Neural progenitor cell (in vitro differentiated cells): ENCODE measurements at places on chromosomes 5 and 9. TPM values are rescaled to one million over a fixed set of nuclear protein-coding genes. Genes with fewer than 3 reads are reported as not detected.

HACD4 gene
- total RNA-seq: 1.1 and 1.2 TPM in 2 replicates

GRCh38 chr5:115229606-115230005 lies 33.1 kb downstream of the PGGT1B start:
- no peak overlapping the region for H3K4me3 ChIP-seq
- H3K36me3 ChIP-seq: peaks cover 14% of the 10 kb centered on the region
- no peak for DNase-seq
- H3K4me1 ChIP-seq: no peaks in the 10 kb centered on the region

DNA sequence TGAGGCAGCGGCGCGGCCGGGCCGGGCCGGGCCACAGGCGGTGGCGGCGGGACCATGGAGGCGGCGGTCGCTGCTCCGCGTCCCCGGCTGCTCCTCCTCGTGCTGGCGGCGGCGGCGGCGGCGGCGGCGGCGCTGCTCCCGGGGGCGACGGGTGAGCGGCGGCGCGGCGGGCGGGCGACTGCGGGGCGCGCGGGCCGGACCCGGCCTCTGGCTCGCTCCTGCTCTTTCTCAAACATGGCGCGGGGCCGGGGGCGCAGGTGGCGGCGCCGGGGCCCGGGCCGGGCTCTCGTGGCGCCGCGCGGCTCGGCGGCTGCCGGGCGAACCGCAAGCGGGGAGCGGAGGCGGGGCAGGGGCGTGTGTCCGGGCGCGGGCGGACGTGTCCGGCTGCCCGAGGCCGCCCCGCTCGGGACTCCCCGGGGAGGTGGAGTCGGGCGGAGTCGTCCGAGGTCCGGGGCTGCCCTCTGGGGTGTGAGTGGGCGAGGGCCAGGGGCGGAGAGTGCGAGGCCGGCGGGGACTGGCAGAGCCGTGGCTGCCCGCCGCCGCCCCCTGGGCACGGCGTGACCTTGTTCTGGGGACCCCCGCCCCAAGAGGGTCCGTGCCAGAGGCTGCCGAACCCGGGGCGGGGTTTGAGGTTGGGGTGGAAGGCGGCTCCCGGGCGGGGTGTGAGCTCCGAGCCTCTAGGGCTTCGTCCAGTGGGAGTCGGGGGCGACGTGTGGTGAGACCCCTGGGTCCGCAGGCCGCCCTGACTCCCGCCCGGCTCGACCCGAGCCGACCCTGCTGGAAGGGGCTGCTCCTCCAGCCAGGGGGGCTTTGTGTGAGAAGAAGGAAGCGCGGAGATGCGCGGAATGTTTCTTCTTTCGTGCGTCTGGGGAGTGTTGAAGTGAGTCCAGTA lies 485 bp downstream of the TGFBR1 start:
- no peaks in the 10 kb centered on the region for H3K36me3 ChIP-seq
- peaks cover 16% of the 10 kb centered on the region for H3K27me3 ChIP-seq
- H3K4me3 ChIP-seq: peak overlapping the region; percentile 94
- H3K4me1 ChIP-seq: peaks cover 36% of the 10 kb centered on the region
- DNase-seq: peak; percentile 85
- H3K27ac ChIP-seq: peak overlapping the region; percentile 59

GRCh38 chr5:178381921-178382695 lies 149.5 kb upstream of the PHYKPL start:
- no peaks in the 10 kb centered on the region for H3K36me3 ChIP-seq
- H3K27ac ChIP-seq: no peak overlapping the region
- H3K27me3 ChIP-seq: no peaks in the 10 kb centered on the region
- peaks cover 12% of the 10 kb centered on the region for H3K4me1 ChIP-seq
- H3K4me3 ChIP-seq: no peak overlapping the region
- no peak for DNase-seq

- no peak overlapping the region for H3K27ac ChIP-seq
- no peak for DNase-seq
- no peaks in the 10 kb centered on the region for H3K36me3 ChIP-seq
- no peaks in the 10 kb centered on the region for H3K27me3 ChIP-seq
- no peak overlapping the region for H3K4me3 ChIP-seq
These were observed 913.8 kb downstream of the TLE1 start for GRCh38 chr9:80775530-80775929.

SLF1 gene
- total RNA-seq: 32.1 and 48.1 TPM in 2 replicates

DNA sequence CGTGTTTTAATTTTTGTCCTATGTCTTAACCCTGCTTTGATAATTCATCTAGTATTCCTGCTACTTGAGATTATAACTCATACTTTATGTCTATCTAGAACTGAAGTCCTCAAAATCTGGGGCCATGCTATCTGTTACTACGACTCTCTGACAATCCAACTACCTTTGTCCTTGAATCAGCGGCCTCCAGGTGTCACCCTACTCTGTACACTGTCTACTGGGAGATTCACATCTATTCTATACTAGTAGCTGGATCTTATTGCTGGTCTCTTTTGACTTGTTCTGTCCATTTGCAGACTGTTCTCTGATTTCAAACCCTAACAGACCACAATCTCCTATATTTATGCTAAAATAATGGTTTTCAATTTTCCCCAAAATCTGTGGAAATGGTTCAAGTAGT lies 225.5 kb upstream of the ELAVL2 start:
- no peak overlapping the region for H3K4me3 ChIP-seq
- H3K36me3 ChIP-seq: no peaks in the 10 kb centered on the region
- H3K27me3 ChIP-seq: no peaks in the 10 kb centered on the region
- H3K4me1 ChIP-seq: no peaks in the 10 kb centered on the region
- DNase-seq: no peak

- no peak overlapping the region for H3K27ac ChIP-seq
- no peak overlapping the region for H3K4me3 ChIP-seq
- no peaks in the 10 kb centered on the region for H3K27me3 ChIP-seq
- no peaks in the 10 kb centered on the region for H3K36me3 ChIP-seq
- no peaks in the 10 kb centered on the region for H3K4me1 ChIP-seq
These were observed 477.8 kb downstream of the CCDC171 start for GRCh38 chr9:16030528-16031185.

SGCD gene
- under 0.01 TPM in 1 of 2 replicates, not detected in the other for total RNA-seq

GRCh38 chr9:18046068-18046467 lies 427.9 kb upstream of the ADAMTSL1 start:
- H3K4me3 ChIP-seq: no peak overlapping the region
- no peak for DNase-seq
- no peaks in the 10 kb centered on the region for H3K4me1 ChIP-seq
- H3K27ac ChIP-seq: no peak overlapping the region
- no peaks in the 10 kb centered on the region for H3K36me3 ChIP-seq

- no peaks in the 10 kb centered on the region for H3K27me3 ChIP-seq
- peaks cover 4% of the 10 kb centered on the region for H3K4me1 ChIP-seq
- H3K27ac ChIP-seq: no peak overlapping the region
- H3K36me3 ChIP-seq: no peaks in the 10 kb centered on the region
- H3K4me3 ChIP-seq: no peak overlapping the region
These were observed 25.8 kb downstream of the THBS4 start for GRCh38 chr5:80060966-80061365.

DNA sequence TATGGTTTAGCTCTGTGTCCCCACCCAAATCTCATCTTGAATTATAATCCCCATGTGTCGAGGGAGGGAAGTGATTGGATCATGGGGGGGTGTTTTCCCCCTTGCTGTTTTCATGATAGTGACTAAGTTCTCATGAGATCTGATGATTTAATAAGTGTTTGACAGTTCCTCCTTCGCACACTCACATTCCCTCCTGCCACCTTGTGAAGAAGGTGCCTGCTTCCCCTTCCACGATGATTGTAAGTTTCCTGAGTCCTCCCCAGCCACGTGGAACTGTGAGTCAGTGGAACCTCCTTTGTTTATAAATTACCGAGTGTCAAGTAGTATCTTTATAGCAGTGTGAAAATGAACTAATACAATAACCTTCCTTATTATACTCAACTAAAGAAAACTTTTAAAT lies 24.3 kb upstream of the TEX10 start:
- peaks cover 11% of the 10 kb centered on the region for H3K4me1 ChIP-seq
- no peaks in the 10 kb centered on the region for H3K27me3 ChIP-seq
- H3K27ac ChIP-seq: no peak overlapping the region
- DNase-seq: no peak
- no peaks in the 10 kb centered on the region for H3K36me3 ChIP-seq
- H3K4me3 ChIP-seq: no peak overlapping the region

DNA sequence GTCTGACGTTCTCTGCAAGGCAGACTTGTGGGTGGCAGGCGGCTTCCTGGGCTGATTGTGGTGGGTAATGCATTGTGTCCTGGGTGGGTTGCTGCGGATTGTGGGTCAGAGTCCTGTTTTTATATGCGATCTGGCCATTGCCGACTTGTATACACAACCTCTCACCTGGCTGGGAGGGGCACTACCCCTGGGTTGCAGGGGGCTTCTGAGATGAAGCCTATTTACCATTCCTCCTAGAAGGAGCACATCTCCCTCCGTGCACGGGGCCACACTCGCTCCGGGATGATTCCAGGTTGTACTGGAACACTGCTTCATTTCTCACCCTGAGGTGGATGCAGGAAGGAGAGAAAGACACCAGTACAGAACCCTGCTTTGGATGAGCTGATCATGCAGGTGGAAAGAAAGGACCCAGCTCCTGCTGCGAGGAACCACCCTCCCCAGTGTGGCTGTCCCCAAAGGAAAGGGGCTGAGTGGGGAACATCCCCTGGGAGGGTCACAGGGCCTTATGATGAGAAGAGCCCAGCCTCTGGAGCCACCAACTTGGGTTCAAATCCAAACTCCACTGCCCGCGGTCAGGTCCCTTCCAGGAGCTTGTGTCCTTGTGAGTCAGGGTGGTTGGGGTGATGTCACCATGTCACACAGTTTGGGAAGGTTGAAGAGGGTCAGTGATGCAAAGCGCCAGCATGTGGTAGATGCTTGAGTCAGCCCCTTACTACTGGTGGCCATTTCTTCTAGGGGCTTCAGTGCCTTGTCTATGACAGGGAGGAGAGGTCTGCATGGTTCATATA lies 151.8 kb upstream of the COL5A1 start:
- no peak overlapping the region for H3K4me3 ChIP-seq
- no peaks in the 10 kb centered on the region for H3K27me3 ChIP-seq
- DNase-seq: no peak
- no peak overlapping the region for H3K27ac ChIP-seq
- peaks cover 6% of the 10 kb centered on the region for H3K4me1 ChIP-seq

CCL27 gene
- 0.37 and 0.67 TPM in 2 replicates for total RNA-seq

ZNF658 gene
- total RNA-seq: 9.1 and 16.9 TPM in 2 replicates

FBLL1 gene
- 0.19 and 0.34 TPM in 2 replicates for total RNA-seq

DNA sequence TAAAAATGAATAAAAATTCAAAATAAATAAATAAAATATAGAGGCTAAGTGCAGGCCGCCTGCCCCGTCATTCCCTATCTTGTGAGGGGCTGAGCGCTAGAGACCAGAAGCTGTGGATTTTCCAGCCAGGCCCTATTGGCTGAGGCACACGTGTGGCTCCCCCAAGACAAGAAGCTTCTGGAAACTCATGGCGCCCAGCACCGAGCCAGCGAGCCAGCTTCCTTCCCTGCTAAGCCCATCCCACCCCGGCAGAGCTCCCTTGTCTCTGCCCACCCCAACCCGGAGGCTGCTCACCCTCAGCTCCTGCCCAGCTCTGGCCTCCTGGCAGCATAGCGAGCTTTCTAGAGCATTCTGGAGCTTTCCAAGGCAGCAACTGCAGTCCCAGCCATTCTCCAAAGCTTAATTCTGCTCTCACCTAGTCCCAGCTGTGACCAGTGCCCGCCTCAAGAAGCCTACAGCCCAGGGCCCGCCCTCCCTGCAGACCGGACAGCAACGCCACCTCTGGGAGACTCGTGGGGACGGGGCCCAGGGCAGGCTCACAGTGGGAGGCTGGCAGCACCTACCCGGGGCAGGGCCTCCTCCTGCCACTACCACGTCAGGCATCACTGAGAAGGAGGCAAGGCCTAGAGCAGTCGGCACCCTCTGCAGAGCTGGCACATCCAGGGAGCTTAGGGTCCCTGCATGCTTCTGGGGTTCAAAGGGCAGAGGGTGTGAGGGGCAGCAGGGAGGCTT lies 23.2 kb upstream of the TMEM250 start:
- no peaks in the 10 kb centered on the region for H3K36me3 ChIP-seq
- H3K27me3 ChIP-seq: no peaks in the 10 kb centered on the region
- H3K4me3 ChIP-seq: no peak overlapping the region

ADAMTS2 gene
- 1.2 and 3.0 TPM in 2 replicates for total RNA-seq

RASGRF2 gene
- 0.15 and 0.40 TPM in 2 replicates for total RNA-seq

SPATA31A3 gene
- total RNA-seq: not detected in 2 replicates

- no peak for DNase-seq
- no peak overlapping the region for H3K4me3 ChIP-seq
- H3K36me3 ChIP-seq: no peaks in the 10 kb centered on the region
- H3K4me1 ChIP-seq: no peaks in the 10 kb centered on the region
- no peak overlapping the region for H3K27ac ChIP-seq
These were observed 102.3 kb downstream of the RXRA start for GRCh38 chr9:134428559-134428958.

ELOVL7 gene
- total RNA-seq: 2.1 and 5.5 TPM in 2 replicates

- no peaks in the 10 kb centered on the region for H3K27me3 ChIP-seq
- no peaks in the 10 kb centered on the region for H3K36me3 ChIP-seq
- H3K4me1 ChIP-seq: no peaks in the 10 kb centered on the region
- H3K27ac ChIP-seq: no peak overlapping the region
These were observed 72.0 kb upstream of the GABRA1 start for GRCh38 chr5:161775891-161776290.
